Activated CD4-positive, alpha-beta T cell treated with anti-CD3 and anti-CD28 coated beads, Interleukin-2, amount 50 U/mL, for 16 hours (primary cell): ENCODE measurements at places on chromosomes 1 and 21.

- DNase-seq = no peak
Observed at GRCh38 chr1:199866210-199866617, 161.3 kb upstream of the NR5A2 start.

- DNase-seq = peak; percentile 74
Observed at GRCh38 chr1:66300972-66301451, 232.9 kb upstream of the SGIP1 start.

DNA sequence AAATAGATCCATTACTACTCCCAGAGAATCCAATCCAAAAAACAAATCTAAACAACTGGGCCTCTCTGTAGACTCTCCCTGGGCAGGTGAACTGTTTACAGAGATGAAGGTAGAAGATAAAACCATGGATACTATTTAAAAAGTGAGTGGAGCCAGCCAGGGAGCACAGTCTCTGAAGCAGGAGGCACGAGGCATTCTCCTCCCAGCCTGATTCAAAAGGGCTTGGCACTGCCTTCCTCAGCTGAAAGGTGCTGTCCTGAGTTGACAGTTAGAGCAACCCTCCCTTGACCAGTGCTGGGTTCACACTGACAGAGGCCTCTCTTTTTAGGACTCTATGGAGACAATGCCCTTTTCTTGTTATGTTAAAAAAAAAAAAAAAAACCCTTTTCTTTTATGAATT, 36.8 kb downstream of the HENMT1 start:
- no peak for DNase-seq

DNA sequence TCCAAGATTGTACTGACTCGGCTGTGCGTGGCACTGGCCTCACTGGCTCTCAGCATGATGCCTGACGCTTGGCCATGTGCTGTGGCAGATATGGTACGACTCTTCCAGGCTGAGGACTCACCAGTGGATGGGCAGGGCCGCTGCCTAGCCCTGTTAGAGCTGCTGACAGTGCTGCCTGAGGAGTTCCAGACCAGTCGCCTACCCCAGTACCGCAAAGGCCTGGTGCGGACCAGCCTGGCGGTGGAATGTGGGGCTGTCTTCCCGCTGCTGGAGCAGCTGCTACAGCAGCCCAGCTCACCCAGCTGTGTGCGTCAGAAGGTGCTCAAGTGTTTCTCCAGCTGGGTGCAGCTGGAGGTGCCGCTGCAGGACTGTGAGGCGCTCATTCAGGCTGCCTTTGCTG, 2.9 kb downstream of the IPO13 start:
- DNase-seq = no peak

DNA sequence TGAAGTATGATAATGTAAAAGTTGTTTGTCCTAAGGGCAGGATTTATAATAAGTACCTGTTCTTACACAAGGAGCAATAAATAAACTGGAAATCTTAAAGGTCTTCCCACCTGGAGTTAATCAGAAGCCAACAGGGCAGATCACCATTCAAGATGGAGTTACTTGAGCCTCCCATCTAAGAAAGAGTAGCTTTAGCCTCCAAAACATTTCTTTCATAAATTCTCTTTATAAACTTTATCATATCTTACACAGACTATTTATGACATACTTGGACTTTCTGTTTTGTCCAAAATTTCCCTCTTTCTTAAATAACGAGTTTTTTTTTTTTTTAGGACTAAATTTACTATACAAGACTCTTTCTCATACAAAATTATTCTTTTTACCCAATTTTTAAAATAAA, 18.5 kb downstream of the OR2T1 start:
- DNase-seq = no peak

DNA sequence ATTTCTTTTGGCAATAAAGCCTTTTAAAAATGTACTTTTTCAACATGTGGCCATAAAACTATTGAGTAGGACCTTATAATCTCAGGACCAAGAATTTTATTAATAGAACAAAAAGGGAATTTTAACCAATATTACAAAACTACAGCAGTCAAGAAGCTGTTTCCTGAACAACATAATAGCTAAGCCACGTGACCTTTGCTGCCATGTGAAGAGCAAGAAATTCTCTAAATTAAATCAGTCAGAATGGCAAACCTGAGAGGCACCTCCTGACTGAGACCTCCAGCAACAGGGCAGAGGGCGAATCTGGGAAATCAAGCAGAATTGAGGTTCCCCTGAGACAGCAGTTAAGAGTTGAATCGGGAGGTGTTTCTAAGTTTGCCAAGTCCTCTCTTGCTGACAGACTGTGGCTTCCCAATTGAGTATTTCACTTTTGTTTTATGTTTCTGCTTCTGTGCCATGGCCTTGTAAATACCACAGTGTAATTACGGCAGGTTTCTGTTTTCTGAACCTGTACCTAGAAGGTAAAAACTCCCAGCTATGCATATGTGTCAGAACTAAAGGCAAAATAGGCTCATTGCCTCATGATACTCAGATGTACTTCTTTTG, 358.4 kb downstream of the NTNG1 start:
- DNase-seq = peak; percentile 5

- no peak for DNase-seq
Observed at GRCh38 chr1:67784545-67785186, 48.6 kb downstream of the GNG12 start.

DNA sequence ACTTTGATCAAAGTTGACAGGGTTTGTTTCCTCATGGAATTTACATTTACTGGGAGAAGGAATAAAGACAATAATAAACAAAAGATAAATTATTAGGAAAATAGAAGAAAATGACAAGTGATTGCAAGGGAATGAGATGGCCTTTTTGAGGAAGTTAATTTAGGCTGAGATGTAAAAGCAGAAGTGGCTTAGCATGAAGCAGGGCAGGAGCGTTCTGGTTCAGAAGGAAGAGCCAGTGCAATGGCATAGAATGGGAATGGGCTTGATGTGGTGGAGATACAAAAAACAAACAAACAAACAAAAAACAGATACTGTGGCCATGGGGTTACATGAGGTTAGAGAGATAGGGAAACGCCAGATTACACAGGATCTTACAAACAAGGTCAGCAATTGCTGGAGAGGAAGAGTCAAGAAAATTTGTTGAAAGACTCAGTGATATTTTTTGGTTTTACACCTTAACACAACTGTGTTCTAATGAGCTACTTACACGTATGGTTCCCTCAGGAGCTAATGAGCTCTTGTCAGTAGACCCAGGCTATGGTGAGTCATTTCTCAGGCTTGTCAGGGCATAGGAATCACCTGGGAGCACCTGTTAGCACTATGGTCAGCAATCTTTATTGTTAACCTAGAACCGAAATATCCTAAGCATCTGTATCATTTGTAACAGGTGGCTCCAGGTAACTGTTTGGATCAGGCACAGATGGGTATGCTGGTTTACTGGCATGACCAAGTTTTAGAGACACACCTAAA, 8.7 kb upstream of the CADM3 start:
- no peak for DNase-seq

- no peak for DNase-seq
Observed at GRCh38 chr1:237041461-237041794, 556 bp upstream of the RYR2 start.

DNA sequence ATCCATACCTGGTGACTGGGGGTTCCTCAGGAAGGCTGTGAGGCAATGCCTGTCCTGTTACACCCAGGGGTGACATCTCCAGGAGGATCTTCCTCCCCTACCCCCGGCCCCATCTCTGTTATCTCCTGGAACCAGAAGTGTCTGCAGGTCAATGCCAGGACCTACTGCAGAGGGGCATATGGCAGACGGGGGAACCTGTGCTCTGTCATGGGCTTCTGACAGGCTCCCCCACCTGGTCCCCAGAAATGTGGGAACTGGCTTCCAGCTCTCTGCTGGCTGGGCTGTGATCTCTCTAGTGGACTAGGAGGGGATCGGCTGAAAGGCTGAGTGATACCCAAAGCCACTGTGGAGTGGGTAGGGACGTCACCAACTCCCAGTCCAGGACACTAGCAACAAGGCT, 21.0 kb downstream of the KCND3 start:
- no peak for DNase-seq

DNA sequence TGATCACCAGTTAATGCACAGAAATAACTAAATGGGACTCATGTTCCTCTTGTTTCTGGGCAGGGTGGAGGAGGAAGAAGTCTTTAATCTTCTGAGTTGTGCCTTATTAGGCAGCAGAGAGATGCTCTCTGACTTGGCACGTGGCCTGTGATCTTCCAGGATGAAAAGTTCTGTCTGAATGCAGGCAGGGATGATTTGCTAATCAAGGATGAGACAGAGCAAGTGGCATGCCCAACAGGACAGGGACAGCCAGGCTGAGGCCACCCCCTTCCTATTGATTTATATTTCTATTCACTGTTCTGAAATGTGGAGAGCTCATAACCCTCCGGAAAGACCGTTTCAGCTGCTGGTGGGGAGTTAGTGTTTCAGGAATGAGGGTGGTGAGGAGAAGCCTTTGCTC, 477.8 kb upstream of the CAMK1G start:
- no peak for DNase-seq

- DNase-seq = no peak
Observed at GRCh38 chr1:115289940-115290339, 48.1 kb downstream of the NGF start.

- DNase-seq = no peak
Observed at GRCh38 chr1:21820597-21821232, 8.7 kb downstream of the LDLRAD2 start.

- no peak for DNase-seq
Observed at GRCh38 chr1:9606458-9606857, 17.7 kb downstream of the TMEM201 start.

DNA sequence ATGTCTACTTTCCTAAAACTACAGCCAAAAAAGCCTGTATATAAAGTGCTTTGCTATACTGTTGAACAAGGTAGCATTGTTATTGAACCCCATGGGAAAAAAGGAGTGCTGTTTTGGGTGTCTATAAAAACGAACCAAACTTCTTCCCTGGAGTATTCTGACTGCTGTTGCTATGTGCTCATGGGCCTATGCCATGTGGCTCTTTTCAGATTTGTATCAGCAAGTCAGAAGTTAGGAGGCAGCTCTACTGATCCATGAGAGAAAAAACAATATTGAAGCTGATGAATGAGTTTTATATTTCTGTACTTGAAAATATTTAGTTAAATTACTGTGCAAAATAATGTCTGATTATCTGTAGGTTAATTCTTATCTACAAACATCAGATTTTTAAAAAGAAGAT, 66.5 kb downstream of the ADGRL2 start:
- DNase-seq = no peak

DNA sequence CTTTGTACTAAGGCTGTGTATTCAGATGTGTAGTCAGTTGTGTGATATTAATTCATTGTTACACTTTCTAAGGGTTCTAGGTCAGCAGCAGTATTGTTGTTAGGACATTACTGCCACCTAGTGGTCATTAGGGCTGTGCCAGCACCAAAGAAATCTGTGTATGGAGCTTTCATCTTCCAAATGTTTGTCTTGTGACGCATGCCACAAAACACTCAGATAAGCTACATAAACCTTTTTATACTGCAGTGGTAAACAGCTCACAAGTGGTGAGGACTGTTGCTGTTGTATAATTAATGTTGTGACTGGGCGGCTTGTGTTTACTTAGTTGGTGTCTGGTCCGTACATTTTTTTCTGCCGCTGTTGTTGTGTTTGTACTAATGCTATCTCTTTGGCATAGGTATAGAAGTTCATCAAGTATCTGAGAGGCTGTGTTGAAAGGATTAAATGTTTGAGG, 51.7 kb downstream of the S1PR1 start:
- peak; percentile 86 for DNase-seq

GRCh38 chr1:224541901-224542630, 74.1 kb upstream of the CNIH3 start:
- DNase-seq = no peak

DNA sequence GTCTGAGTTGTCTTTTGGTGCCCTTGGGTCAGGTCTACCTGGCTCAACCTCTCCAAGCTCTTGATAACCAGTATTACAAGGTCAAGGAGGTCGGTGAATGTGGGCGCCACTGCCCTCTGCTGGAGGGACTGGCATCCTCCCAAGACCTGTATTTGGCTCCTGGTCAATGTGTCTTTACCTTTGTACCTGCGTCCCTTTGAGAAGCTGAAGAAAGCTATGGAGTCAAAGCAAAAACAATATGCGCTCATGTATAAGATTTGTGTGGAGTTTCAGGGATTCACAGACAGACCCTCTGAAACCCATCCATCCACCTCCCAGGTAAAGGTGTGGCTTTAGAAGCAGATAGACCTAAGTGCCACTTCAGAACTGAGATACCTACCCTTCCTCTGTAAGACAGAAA, 61.8 kb upstream of the NBL1 start:
- DNase-seq = peak; percentile 76

DNA sequence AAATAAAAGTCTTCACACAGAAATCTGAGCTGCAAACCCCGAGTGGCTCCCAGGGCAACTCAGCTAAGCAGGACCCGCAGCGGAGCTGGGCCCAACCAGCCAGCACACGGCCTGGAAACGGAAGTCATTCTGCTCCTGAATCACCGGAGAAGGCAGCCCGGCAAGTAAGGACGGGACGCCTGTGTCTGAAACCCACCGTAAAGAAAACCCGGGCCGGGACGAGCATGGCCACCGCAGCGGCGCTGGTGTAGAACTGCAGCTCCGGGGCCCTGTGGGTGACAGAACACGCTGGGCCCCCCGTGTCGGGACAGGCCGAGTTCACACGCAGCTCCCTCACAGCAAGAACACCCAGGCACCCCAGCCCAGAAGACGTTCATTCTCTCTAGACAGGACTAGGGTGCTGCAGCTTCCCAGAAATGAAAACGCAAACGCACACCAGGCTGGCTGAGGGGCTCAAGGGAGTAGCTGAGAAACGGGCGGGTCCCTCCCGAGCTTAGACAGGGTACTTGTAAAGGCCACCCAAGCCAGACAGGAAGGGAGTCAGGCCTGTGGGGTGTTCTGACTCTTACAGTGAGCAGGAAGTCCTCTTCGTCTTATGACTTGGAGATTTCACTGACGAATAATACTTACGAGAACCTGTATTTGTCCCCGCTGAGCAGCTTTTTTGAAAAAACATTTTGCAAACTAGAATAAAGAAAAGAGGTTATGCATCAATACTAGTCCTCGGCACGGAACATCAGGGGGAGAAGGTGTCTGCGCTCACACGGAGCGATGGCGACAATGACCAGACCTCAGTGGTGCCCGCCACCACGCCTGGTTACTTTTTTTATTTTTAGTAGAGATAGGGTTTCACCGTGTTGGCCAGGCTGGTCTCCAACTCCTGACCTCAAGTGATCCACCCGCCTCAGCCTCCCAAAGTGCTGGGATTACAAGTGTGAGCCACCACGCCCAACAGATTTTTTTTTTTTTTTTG, 10.9 kb upstream of the CDK11B start:
- DNase-seq = no peak

GRCh38 chr1:52502789-52503188, 50.1 kb downstream of the TUT4 start:
- no peak for DNase-seq

GRCh38 chr21:25005388-25005787, 601.9 kb downstream of the MRPL39 start:
- no peak for DNase-seq

GRCh38 chr21:42336054-42336453, 14.7 kb downstream of the TFF2 start:
- DNase-seq = no peak
